ENCODE measurements at places on chromosomes 1 and 21.

DNA sequence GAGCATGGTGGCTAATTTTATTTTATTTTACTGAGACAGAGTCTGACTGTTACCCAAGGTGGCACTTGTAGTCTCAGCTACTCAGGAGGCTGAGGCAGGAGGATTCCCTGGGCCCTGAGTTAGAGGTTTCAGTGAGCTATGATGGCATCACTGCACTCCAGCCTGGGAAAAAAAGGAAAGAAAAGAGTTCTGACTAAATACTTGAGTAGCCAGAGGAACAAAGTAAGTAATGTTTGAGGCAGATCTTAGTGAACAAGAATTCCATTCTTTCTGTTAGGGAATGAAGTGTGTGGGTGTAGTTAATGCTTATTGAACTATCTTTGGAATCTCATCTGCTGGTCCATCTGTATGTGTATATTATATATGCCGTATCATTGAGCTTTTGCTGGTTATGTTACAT is 13.1 kb upstream of the EVI5 start:
- no peak for DNase-seq

- DNase-seq: peak; percentile 66
These were observed 3.1 kb upstream of the YRDC start for GRCh38 chr1:37811027-37811655.

DNA sequence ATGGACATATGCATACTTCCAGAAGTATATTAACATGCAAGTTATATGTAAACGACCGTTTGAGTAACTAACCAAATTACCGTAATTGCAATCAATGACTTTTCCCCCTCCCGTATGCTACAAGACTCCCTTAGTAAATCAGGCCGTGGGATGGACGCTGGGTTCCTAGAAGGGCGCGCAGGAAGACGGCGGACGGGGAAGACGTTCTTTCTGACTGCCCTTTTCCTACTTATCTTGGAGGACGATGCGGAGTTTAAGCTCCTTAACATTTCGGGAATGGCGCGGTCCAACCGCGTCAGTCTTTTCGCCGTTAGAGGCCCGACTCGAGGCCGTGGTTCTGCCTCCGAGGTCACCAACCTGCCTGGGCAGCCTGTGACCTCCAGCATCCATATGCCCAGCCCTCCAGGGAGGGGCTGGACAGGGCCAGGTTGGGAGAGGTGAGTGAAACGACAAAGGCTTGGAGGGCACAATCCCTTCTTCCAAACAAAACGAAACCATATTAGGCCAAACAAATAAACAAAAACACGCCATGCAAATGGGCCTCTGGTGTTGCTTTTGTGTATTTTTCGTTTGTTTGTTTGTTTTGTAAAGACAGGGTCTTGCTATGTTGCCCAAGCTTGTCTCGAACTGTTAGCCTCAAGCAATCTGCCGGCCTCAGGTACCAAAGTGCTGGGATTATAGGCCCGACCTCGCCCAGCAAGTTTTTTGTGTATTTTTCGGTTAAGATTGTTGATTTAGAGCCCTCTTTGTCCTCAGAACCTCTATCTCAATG is 873 bp upstream of the PI4KB start:
- DNase-seq: peak; percentile 27

DNA sequence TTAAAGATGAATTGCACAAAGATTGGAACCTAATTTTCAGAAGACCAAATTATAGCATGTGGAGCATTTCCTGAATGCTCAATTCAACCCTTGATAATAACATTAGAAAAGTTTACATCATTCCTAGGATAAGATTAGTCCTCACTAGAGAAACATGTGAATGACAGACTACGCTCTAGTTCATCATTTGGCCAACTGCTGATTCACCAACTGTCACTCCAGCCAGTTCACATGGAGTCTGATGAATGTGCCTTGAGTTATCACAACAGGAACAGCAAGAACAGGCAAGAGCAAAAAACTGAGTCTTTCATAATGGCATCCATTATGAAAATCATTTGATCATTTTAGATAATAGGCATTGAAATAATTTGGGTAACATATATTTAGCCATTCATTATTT is 415.9 kb downstream of the PTPRC start:
- no peak for DNase-seq

GRCh38 chr1:30514137-30514654 is 209.2 kb downstream of the MATN1 start:
- no peak for DNase-seq

DNA sequence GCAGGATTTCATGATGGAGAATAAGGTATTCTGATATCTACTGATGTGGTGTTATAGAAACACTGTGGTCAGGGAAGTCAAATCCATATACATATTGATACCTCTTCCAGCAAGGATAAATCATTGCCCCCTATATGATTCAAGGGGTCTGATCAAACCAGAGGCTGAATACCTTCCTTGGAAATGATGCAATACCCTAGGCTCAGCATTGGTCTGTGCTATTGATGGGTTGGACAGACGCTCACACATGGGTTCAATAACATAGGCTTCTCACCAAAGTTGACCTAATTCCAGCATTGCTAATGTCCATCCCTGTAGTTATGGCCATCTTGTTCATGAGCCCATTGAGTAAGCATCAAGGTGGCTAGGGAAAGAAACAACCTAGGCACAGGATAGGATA is 257.0 kb upstream of the USP24 start:
- no peak for DNase-seq

- DNase-seq: no peak
These were observed 68.4 kb downstream of the MACF1 start for GRCh38 chr1:39272798-39273469.

DNA sequence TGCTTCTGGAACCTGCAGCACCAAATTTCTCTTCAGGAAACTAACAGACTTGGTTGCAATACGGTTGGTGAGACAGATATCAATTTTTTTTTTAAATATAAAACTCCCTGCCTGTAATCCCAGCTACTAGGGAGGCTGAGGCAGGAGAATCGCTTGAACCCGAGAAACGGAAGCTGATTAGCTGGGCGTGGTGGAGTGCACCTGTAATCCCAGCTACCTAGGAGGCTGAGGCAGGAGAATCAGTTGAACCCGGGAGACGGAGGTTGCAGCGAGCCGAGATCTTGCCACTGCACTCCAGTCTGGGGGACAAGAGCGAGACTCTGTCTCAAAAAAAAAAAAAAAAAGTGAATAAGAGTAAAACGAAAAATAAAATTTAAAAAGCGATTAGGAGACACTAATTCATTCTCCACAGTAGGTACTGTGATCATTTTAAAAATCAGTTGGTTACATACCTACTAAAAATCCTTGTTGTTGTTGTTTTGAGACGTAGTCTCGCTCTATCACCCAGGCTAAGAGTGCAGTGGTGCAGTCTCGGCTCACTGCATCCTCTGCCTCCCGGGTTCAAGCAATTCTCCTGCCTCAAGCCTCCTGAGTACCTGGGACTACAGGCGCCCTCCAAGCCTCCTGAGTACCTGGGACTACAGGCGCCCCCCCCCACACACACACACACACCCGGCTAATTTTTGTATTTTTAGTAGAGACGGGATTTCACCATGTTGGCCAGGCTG is 796 bp upstream of the RBM8A start:
- DNase-seq: no peak

DNA sequence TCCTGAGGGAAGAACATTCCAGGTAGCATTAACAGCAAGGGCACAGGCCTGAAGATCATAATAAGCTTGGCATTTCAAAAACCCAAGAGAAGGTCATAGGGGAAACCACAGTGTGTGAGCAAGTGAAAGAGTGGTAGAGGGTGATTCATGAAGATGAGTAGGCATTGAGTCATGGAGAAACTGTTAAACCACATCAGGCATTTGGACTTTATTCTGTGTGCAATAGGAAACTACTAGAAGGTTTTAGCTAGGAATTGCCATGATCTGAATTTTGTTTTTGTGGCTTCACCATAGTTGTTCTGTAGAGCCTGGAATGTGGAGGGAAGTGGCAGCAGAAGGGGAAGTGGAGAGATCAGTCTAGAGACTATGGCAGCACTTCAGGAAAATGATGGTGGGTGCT is 359.0 kb upstream of the PTBP2 start:
- no peak for DNase-seq

GRCh38 chr1:112256411-112256810 is 139.6 kb upstream of the CTTNBP2NL start:
- DNase-seq: no peak

DNA sequence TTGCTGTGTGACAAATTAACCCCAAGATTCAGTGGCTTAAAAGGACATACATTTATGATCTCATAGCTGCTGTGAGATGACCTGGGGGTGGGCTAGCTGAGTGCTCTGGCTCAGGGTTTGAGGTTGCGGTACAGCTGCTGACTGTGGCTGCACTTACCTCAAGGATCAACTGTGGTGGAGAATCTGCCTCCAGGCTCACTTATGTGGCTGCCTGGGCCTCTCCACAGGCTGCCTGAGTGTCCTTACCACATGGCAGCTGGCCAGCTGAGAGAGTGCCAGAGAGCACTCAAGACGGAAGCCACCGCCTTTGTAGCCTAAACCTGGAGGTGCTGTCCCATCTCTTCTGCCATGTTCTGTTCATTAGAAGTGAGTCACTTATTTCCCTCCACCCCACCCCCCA is 5.7 kb downstream of the LRRC71 start:
- DNase-seq: no peak

DNA sequence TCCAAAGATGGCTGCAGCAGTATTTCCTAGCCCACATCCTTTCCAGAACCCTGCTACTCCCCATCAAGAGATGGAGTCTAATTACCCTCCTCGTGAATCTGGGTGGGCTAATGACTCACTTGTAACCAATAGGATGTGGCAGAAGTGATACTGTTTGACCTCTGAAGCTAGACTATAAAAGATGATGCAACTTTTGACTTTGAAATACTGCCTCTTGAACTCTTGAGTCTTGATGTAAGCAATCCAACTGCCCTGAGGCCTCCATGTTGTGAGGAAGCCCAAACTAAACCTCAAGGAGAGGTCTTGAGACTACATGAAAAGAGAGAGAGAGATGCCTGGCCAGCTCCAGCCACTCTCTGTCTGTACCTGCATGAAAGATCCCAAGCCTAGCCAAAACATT is 29.5 kb downstream of the LMO4 start:
- DNase-seq: no peak

DNA sequence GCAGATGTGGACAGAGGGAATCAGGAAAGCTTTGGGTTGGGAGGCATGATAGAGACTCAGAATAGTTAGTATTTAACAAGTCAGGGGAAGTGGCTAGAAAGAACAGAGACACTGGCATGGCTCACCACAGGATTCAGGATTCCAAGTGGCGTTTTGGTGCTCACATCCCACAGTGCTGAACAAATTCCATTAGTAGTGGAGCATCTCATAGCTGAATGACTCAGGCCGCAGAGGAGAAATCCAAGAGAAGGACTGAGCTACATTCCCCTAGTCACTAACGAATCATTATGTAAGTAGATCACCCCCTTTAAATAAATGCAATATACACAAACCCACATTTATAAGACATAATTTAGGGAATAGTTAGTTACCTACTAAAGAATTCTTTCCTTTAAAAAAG is 5.0 kb upstream of the KCNJ9 start:
- no peak for DNase-seq

DNA sequence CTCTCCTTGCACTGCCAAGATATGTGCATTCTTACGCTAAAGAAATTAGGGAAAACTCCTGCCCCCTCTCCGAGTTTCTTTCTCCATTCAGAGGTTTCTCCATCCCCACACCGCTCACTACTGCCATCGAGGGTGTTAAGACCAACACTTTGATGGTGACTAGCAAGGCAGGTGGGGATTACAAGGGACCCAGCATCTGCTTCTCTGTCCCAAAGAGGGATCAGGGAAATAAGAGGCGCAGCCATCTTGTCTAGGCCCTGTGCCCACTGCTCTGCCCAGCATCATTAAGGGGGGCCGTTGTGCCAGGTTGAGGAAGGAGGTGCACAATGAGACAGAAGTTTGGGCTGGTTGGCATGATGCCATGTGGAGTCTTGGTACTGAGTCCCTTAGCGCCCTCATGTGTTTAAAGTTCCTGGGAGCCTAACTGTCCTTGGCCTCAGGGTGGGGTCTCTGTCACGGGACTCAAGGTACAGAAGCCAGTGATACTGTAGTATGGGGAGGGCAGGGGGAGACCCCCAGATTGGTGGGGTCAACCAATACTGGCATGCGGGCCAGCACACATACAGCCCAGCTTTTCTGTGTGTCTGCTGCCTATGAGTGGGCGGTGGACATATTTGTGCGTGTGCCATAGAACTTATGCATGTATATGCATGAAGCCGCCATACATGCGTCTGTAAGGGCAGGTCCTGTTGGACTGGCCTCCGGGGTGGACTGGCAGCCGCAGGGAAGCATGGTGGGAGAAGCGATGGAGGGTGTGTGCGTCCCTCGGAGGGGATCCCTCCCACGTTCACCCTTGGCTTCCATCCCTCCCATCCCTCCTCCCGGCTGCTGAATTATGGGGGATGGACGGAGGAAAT is 5.5 kb downstream of the EFNA3 start:
- DNase-seq: no peak

- DNase-seq: no peak
These were observed 121.1 kb upstream of the SYT6 start for GRCh38 chr1:114274621-114275317.

DNA sequence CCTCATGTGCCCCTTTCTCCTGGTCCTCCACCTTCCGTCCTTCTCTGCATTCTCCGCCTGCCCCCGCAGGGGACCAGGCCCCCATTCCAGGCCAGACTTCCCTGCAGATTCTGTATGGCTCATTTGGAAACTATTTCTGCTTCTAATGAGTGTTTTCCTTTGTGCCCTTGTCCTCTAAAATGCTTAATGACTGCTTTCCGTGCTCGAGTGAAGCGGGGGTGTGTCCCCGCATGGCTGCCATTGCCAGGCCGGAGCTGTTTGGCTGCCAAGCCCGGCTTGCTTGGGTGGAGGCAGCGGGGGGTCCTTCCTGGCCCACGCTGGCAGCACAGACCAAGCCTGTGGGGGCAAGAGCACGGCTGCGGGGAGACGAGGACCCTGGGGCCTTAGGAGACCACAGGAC is 299.3 kb upstream of the VAMP3 start:
- DNase-seq: no peak

Measured in HuH-7 (cell line).